AG20443 (cell line): ENCODE measurements at places on chromosomes 2 and 18.
A peak's percentile ranks its signal among the peaks of the same experiment; 100 is the strongest.

DNA sequence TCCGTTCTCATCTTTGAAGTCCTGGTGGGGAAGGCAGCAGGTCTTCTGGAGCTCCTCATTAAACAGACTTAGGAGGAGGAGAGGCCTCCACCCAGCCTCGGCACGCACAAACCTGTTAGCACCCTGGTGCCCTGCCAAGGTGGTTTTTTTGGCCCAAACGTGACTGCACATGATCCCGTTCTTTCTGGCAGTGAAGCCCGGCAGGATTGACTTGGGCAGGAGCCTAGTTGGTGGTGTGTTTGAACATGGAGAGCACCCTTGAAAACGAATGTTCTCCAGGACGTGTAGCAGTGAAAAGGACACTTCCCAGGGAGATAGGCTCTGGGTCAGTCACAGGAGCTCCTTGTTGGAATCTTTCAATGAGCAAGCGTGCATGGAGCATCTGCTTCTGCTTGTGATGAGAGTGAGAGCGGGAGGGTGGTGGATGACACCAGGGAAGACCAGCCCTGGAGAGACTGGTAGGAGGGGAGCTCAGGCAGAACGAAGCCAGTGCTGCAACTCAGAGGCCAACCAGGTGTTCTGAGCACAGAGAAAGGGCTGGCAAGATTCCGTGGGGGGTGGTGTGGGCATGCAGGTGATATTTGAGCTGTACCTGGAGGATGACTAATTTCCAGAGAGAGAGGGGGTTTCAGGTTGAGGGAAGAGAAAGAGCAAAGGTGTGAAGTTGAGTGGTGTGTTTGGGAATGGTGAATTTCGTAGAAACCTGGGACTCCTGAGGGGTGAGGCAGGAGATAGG, 73.8 kb downstream of the TANC1 start:
- no peak for DNase-seq

- no peak for DNase-seq
These were observed 54.5 kb downstream of the ACSL3 start for GRCh38 chr2:222915092-222915957.

DNA sequence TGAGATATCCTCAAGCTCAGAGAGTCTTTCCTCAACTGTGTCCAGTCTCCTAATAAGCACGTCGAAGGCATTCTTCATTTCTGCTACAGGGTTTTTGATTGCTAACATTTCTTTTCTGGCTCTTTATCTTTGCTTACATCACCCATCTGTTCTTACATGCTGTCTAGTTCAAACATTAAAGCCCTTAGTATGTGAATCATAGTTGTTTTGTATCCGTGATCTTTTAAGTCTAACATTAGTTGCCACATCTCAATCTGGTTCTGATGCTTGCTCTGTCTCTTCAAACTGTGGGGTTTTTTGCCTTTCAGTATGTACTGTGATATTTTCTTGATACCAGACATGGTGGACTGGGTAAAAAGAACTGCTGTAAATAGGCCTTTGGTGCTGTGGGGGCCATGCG, 235.2 kb downstream of the SH3RF3 start:
- DNase-seq, result no peak

- no peak for DNase-seq
These were observed 202.1 kb upstream of the TNP1 start for GRCh38 chr2:217061916-217062505.

GRCh38 chr2:20595439-20596192, 55.3 kb downstream of the HS1BP3 start:
- no peak for DNase-seq

- no peak for DNase-seq
These were observed 552.1 kb downstream of the DCDC2C start for GRCh38 chr2:4255491-4255890.

DNA sequence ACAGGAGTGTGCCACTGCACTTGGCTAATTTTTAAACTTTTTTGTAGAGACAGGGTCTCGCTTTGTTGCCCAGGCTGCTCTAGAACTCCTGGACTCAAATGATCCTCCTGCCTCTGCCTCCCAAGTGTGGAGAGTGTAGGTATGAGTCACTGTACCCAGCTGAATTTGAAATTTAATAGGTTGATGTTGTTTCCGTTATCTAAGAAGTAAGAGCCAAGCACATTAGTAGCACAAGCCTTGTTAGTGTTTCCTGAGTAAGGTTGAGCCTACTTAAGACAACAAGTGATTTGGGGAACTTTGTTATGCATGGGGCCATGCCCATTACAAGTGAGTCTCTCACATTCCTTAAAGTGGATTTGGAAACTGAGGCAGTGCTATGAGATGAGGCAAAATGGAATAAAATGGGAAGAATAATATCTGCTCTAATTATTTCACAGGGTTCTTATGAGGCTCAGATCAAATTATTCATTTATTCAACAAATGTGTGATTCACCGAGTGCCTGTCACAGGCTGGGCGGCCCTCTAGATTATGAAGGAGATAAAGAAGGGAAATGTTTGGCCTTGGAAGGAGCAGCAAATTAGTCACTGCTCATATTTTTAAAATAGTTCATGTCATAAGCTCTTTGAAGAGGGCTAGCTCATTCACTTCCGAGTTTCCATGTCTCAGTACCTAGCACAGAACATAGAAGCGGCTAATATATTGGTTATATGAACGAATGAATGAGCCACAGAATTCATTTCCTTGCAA, 217.2 kb downstream of the LDLRAD4 start:
- DNase-seq, result peak; percentile 80

DNA sequence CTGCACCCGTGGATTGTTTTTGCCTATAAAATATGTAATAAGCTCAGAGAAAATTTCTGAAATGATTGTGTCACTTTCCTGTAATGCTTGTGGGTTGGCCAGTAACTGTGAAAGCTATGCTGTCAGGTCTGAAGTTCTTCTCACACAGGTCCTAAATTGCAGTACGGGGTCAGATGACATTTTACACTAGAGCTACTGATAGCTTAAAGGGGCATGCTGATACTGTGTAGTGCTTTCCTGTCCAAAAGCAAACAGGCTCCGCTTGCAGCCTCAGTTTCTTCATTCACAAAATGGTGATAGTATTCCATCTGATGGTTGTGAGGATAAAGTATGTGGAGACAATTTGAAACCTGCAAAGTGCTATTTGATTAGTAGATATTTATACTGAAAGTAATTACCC, 7.6 kb upstream of the FARSB start:
- DNase-seq, result no peak

GRCh38 chr2:23426263-23426905, 41.4 kb downstream of the KLHL29 start:
- peak; percentile 82 for DNase-seq

- DNase-seq, result no peak
These were observed 61.2 kb downstream of the ARHGAP15 start for GRCh38 chr2:143190431-143190830.

- peak; percentile 71 for DNase-seq
These were observed 30.9 kb upstream of the REEP1 start for GRCh38 chr2:86368161-86368824.

- peak; percentile 26 for DNase-seq
These were observed 268.8 kb downstream of the ARHGAP15 start for GRCh38 chr2:143397884-143398614.

DNA sequence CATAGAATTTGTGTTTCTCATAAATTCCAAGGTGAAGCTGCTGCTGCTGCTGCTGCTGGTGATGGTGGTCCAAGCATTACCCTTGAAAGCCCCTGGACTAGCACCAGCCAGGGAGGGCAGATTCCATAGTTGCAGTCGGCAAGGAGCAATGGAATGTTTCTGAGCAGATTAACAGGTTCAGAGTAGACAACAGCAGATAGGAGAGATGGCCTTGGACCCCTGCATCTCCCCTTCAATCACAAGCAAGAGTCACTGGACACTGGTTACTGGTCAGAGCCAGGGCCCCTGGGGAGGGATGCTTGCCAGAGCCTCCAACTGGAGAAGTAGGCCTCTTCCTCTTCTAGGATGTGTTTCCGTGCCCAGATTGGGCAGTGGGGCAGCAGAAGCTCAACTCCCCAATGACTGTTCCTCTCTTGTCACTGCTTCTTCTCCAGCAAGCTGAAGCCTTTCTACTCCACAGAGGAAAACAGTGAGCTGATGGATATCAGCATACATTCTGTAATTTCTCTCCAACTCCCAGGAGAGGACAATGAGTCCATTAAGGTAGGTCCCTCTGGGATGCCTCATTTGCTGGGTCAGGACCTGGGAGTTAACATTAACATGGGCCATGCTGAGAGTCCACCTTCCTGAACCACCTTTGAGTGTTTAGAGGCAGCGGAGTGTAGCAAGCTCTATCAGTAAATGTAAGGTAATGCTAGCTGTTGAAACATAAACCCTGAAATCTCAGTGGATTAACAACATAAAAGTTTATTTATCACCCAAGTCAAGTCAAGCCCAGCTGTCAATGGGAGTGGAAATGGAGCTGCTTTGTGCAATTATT, 35.3 kb downstream of the MROH2A start:
- DNase-seq, result no peak

- no peak for DNase-seq
These were observed 193.4 kb downstream of the WDR7 start for GRCh38 chr18:56844556-56844955.

- peak; percentile 89 for DNase-seq
These were observed 85.6 kb downstream of the MOGAT1 start for GRCh38 chr2:222756951-222757650.

GRCh38 chr2:232309592-232309991, 69.0 kb upstream of the ALPP start:
- DNase-seq, result no peak
